M059J (cell line): ENCODE measurements at places on chromosomes 16 and 17.

GRCh38 chr17:36152639-36153120, 23.8 kb downstream of the TBC1D3B start:
- DNase-seq, result peak; percentile 23

DNA sequence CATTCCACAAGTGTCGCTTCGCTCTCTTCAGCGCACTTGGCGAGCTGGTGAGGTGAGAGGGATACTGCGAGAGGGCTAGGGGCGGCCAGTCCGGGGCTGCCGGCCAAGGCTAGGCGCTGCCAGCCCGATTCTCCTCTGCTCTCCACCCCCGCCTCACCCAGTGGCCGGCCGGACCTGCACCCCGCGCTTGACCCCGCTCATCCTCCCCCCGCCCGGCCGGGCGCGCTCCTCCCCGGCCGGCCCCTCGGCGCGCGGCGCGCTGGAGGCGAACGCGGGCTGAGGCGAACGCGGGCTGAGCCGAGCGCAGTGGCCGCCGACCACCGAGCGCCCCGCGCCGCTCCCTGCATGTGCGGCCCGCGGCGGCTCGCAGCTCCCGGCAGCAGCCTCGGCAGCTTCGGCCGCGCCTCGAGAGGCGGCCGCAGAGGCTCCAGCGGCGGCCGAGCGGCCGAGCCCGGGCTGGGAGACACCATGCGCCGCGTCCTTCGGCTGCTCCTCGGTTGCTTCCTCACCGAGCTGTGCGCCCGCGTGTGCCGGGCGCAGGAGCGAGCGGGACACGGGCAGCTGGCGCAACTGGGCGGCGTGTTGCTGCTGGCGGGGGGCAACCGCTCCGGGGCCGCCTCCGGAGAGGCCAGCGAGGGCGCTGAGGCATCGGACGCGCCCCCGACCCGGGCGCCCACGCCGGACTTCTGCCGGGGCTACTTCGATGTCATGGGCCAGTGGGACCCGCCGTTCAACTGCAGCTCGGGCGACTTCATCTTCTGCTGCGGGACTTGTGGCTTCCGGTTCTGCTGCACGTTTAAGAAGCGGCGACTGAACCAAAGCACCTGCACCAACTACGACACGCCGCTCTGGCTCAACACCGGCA, at the start of gene SHISA9:
Gene SHISA9 (plus strand): TSS at position 2 of the 865 bp plus-strand sequence.
- DNase-seq, result no peak

DNA sequence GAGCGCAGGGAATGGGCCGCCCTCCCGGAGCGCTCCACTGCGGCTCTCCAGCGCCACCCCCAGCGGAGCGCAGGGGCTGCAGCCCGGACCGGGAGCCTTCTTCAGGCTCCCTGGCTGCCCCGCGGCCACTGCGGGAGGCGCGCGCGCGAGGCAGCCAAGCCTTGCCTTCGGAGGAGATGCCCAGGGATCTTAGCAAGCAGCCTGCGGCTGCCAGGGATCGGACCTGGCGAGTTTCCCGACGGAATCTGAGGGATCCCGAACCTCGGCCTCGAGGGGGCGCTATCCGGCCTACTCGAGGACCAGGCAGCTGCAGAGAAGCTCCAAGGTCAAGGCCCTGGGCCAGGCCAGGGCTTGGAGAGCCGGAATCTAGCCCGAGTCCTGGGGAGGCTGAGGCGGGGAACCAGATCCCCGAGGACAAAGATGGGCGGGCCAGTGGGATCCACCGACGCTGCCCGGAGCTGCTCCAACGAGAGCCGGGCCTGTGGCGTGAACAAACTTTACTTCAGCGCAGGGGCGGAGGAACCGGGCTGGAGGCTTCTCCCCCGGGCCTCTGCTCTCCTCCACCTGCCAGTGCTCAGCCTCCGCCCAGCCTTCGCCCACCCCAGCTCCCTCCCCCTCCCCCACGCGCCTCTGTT, at the start of gene IRX6:
Gene IRX6 (plus strand): TSS at position 567 of the 635 bp plus-strand sequence. CDS start 889 bp downstream, outside the sequence.
- peak; percentile 6 for DNase-seq

DNA sequence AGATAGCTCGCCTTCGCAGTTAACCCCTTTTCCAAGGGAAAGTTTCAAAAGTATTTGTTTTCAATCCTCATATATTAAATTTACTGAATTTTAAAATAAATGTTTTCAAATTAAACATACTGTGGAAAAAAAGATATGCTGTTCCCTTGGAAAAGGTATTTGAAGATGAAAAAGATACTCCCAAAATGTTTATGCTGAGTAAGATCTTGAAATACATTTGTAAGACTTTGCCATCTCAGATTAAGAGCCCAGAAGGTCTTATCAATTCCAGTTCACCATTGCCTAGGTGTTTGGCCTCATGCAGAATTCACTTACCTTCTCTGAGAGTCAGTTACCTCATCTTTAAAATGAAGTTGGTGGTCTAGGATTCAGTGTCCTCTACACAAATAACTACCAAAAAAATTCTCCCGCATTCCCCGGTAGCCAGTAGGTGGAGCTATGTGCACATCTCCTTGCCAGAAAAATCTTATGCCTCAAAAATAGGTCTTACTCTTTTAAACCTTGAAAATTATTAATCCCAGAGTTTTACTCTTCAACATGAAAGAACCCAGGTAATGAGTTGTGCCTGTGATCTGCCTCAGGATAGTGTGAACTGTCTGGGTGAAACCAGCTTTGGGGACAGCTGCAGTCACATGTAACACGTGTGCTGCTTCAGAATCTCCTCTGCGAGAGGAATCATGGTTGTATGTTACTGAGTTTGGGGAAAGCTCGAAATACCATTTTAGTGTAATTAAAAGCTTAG, 178.3 kb downstream of the MRTFB start:
- peak; percentile 35 for DNase-seq

- no peak for DNase-seq
Observed at GRCh38 chr16:57127037-57127763, 34.8 kb downstream of the CPNE2 start.

DNA sequence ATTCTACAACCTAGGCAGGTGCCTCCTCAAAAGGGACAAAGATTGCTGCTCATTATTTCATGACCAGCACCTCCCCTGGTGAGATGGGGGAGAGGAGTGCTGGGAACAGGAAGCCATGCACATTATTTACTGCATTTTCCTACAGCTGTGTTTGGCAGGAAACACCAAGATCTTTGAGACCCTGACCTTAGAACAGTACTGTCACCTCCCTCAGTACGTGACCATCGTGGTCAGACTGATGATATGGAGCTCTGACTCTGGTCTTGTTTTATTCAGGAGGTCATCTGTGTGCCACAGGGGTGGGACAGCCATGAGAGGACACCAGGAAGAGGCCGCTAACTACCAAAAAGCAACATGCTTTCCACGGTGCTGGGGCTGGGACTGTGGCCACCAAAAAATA, 37.4 kb downstream of the USP22 start:
- no peak for DNase-seq

DNA sequence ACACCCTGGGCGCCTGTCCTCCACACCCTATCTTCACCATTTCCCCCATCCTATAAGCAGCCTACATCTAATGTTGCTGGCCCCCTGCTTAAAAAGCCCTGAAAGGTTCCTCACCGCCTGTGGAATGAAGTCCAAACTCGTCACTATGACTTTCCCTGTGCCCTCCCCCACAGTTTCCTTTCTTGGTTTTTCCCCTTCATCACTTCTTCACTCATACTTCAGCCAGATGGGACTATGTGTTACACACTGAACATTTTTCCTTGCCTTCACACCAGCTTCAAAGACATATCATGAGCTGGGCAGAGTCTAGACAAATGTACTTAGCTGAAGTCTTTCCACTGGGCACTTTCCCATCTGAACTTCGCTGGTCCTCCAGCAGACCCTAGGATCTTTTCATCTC, 1.5 kb upstream of the MARCHF10 start:
- DNase-seq, result no peak

GRCh38 chr16:69116256-69116875, 10.9 kb downstream of the HAS3 start:
- no peak for DNase-seq

- DNase-seq, result no peak
Observed at GRCh38 chr17:45639297-45639849, 144.7 kb upstream of the CRHR1 start.

DNA sequence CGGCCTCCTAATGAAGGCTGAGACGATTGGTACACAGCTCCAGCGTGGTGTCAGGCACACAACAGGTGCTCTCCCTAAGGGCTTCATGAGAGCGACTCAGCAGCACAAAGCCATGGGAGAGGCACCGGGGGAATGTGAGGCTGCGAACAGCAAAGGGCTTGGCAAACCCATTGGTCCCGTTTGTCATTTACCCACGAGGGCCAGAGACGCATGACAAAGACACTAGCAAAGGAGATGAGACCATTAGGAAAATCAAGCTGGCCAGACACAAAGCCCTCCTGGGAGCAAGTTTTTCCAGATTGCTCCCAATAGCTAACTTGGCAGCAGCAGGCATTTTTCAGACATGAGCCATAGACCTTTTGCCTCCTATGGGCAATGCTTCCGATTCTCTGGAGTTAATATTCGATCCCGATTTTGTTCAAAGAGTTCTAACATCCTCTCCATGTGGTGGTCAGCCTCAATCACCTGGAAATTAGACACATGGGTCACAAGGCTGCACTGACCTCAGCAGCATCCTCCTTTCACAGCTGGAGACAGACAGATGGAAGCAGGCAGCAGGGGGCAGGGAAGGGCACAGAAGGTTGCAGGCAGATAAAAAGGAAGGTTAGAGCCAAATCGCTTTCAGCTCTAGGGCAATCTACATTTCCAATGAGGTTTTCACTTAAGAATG, 38.2 kb downstream of the TK2 start:
- DNase-seq, result peak; percentile 86

GRCh38 chr16:80366023-80366422, 174.8 kb upstream of the DYNLRB2 start:
- DNase-seq, result peak; percentile 41

GRCh38 chr17:81528651-81529436, 667 bp downstream of the FSCN2 start:
- no peak for DNase-seq

DNA sequence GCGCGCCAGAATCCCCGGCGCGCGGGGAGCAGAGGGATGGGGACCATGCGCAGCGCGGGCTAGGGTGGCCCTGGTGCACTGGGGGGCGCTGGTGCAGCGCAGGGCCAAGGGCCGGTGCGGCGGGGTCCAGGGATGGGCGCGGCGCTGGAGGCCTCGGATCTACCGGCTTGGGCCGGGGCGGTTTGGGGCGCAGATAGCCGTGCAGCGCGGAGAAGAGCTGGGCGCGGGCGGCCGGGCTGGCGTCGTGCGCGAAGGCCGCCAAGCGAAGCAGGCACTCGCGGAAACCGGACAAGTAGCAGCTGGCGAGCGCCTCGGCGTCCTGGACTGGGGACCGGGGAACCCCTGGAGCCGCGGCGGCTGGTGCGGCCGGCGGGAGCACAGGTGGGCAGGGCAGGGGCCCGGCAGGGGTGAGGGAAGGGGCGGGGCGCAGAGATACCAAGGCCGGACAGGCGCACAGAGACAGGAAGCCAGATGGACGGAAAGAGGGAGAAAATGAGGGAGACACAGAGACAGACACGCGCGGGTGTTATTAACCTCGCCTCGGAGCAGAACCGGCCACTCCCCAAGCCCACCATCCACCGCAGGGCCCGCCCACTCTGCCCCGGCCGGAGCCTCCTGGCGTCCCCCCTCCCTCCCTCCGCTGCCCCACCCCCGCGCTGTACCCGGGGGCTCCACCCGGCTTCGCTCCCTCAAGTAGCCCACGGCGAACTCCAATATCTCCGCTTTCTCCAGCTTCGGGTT, 2.1 kb downstream of the HES7 start:
- peak; percentile 76 for DNase-seq

- DNase-seq, result no peak
Observed at GRCh38 chr16:89145406-89146161, 26.0 kb upstream of the CDH15 start.

- no peak for DNase-seq
Observed at GRCh38 chr17:72639711-72640110, 452.8 kb downstream of the SLC39A11 start.

DNA sequence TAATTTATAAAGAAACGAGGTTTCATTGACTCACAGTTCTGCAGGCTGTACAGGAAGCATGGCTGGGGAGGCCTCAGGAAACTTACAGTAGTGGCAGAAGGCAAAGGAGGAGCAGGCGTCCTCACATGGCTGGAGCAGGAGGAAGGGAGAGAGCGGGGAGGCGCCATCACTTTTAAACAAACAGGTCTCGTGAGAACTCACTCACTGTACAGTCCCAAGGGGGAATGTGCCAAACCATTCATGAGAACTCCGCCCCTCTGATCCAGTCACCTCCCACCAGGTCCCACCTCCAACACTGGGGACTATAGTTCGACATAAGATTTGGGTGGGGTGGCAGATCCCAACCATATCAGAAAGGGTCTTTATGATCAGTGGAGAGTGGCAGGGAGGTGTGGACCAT, 392.4 kb upstream of the TNRC6C start:
- DNase-seq, result no peak

GRCh38 chr16:70473446-70474319, 19.3 kb downstream of the FCSK start:
- no peak for DNase-seq

GRCh38 chr16:4241258-4241927, 487 bp downstream of the SRL start:
- DNase-seq, result no peak

DNA sequence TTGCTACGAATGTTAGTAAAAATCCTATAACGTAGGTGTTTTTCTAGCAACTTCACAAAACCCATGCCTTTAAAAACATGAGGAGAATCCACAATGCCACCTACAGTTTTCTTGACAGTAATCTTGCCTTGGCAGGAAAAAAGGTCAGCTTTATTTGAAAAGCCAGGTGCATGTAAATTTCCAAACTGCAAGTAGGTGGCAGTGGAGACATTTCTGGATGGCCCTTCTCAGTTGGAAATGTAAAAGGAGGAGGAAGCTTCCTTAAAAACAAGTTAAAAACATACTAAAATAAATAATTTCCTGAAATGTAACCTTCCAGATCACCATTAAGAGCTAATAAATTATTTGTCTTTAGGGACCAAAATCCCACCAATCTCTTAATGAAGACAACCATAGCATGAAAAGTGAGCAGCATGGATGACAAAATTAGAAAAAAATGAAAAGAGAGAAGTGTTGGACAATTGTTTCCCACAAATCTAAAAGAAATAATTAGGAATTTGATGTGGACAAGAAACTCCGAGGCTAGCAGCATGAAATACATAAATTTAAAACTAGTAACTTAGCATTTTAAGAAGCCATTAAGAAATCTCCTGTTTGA, 152.2 kb downstream of the SNX11 start:
- DNase-seq, result peak; percentile 70

GRCh38 chr17:51152766-51153209, 571 bp upstream of the NME1 start:
- peak; percentile 33 for DNase-seq

DNA sequence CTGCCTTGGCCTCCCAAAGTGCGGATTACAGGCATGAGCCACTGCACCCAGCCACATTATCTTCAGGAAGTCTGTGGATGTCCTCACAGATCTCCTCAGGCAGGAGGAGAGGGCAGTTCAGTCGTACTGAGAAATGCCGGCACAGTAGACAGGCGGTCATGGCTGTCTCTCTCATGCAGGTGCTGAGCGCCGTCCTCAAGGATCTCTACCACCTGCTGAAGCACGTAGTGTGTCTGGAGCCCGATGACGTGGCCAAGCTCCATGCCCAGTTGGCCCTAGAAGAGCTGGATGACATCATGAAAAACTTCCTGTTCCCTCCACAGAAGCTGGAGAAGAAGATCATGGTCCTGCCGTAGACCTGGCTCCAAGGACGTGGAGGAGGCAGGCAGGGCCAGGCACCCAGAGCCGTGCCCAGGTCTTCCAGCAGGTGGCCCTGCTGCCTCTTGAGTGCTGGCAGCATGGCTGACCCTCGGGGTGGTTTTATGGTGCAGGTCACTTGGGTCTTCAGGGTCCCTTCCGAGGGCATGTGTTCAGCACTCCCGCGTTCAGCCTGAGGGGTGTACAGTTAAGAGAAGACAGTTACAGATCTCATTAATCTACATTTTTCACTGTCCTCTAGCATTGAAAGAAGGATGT, 22.0 kb upstream of the HAS3 start:
- DNase-seq, result no peak
